ENCODE measurements at places on chromosomes 1 and 21.
A peak's percentile ranks its signal among the peaks of the same experiment; 100 is the strongest.

DNA sequence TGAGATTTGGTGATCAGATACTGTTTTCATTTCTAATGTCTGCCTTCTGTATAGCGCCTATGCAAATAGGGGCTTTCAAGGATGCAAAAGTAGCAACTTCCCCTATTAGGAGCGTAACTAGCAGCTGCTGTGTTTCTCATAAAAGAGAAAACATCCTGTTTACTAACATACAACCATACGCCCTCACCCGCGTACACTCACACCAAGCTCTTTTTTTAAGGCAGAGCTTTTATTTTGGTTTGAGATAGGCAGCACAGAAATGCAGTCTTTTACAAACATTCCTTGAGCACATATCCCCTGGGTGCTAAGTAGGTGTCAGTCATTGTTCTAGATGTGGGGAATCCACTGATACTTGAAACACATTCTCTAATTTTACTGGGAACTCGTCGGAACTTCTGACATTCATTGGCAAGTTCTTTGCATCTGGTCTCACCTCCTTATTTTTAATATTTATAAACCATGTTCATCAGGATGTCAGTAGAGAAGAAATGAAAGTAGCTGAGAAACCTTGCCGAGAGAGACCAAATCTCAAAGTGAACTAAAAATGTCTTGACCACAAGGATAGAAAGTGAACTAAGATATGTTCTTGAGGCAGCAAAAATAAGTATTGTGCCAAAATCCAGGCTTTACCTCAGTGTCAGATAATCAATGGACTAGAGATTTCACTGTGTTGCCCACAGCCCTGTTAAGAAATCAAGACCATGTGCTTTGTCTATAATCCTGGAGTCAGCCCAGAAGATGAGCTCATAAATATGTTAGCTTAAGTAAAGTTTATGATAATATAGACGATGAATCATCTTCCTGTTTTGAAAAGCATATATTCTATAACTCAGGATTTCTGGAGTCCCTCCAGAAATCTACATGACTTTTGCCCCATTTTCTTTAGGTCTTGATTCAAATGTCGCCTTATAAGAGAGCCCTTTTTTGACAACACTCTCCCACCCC, 350.9 kb downstream of the ST6GALNAC3 start:
- no peak for DNase-seq

- DNase-seq: no peak
These were observed 57.5 kb downstream of the HSD3B1 start for GRCh38 chr1:119564548-119564947.

DNA sequence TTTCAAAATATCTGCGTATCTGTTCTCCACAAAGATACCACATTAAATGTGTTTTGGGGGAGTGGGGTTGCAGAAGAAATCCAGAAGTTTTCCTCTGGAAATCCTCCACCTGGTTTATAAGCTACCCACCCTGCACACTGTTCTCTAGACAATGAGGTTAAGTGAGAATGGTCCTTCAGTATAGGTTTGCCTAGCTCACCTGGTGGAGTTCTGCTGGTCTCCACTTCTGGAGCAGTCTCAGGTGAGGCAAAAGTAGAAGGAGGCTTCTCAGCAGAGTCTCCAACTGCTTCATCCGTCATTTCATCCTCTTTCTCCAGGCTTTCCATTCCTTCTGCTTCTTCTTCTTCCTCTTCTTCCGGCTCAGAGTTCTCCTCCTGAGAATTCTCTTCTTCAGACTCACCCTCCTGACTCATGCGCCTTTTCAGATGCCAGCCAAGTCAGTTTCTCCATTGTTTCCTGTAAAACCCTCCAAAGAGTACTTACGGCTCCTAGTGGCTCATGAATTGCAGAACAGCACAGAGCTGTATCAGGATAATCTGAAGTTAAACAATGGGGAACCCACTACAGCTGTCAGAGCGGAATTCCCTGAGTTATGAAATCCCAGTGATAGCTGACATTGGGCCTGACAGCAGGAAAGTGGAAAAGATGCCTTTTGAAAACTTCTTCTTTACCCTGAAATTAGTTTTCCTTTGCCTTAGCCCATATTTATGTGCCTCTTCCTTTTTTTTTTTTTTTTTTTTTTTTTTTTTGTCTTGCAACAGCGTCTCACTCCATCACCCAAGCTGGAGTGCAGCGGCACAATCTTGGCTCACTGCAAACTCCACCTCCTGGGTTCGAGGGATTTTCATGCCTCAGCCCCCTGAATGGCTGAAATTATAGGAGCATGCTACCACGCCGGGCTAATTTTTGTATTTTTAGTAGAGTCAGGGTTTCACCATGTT, 38.5 kb downstream of the MSTO1 start:
- DNase-seq: peak; percentile 78

DNA sequence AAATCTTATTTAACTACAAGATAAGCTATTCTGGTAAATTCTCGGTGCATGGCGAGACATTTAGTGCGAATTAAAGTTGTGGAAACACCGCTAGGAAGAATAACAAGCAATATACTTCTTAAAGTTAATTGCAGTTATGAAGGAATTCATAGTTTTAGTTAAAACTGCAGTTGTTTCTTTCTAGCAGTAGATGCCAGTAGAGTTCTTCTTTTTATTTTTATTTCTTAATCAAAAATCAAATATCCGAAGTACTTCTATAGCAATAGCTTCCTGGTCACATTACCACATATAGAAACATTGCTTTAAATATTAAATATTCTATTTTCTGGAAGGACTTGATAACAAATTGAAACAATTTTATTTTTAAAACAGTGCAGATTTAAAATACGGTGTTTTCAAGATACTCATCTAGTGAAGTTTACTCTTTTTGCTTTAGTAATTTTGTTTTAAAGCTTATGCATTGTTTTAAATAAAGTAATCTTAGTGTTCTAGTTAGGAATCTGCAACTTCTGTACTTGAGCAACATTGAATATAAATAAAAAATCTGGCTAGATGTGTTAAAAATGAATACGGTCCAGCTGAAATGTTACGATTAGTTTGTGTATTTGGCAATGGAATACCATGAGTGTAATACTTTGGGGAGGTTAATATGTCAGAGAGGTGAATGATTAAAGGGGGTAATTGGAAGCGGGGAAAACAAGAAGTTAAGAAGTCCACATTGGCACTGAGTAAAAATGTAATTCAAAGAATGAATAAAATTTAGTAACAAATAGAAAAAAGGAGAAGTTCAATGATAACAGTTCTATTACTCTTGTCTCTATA, 2.7 kb upstream of the PRKACB start:
- DNase-seq: no peak

DNA sequence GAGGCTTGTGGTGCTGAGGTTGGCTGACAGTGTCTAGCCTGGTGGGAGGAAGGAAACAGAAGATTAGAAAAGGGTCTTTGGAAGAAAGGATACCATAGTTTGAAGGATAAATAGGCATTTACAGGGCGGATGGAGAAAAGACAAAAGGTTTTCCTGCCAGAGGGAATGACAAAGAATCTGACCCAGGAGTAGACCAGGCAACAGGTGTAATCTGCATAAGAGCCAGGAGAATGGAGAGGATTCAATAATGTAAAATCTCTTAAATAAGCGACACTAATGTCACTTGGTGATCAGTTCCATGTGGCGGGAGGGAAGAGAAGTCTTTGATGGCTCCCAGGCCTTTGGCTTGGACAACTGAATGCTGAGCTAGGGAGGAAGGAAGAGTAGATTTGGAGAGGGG, 9.4 kb downstream of the MECR start:
- no peak for DNase-seq

- no peak for DNase-seq
These were observed 83.6 kb downstream of the PRDM2 start for GRCh38 chr1:13783551-13783950.

GRCh38 chr1:173507205-173507846, 30.2 kb downstream of the PRDX6 start:
- DNase-seq: peak; percentile 41

- DNase-seq: no peak
These were observed 2.9 kb downstream of the CRYZ start for GRCh38 chr1:74729741-74730478.

DNA sequence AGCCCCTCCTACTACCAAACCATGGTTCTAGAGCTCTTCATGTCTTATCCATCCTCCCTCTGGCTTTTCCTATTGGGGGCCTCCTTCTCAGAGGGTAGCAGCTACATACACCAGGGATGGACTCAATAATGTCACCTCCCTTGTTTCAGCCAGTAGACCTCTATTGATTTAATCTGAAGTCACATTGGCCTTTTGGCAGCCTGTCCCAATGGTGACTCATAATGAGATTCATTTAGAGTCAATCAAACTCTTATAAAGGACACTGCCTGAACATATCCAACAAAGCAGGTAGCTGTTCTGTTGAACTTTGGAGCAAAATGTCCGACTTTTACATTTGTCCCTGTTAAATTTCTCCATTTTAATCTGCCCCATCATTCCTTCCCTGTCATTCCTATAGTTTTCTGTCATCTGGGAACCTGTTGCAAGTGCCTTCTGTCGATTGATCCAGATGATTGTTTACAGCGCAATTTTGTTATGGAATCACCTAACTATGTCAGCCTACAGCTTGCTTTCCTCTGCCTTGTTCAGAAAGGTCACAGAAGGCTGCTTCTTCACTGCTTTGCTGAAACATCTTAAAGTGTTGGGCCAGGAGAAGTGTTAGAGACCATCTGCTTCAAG, 105.9 kb downstream of the ETS2 start:
- no peak for DNase-seq

DNA sequence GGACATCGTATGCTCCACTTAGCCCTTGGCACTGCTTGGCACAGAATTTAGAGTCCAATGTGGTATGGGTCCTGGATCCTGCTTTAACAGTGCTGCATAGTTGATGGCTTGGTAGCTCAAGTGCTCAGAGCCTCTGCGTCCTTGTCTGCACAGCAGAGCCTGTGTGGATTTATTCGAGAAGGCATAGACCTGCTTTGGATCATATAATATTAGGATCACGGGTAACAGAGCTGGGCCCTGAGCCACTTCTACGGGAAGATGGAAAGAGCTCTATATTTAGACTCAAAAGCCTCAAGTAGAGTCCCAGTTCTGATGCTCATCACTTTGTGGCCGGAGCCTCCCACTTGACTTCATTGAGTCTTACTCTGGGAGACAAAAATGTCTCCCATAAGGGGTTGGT, 164.4 kb upstream of the EDN2 start:
- DNase-seq: no peak

DNA sequence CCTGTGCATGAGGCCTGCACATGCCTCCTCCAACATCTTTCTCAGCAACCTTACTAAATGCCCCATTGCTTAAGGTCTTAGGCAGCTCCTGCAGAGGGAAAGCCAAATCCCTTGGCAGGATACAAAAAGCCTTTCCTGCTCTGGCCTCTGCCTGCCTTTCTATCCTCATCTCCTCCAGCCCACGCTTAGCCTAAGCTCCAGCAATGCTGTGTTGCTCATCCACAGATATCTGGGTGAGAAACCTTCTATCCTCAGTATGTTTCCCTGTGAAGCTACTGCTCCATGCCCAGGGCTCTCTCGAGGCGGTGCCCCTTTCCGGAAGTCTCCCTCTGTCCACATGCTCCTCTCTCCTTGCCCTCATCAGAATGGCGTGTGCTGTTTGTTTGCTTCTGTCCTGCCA, 37.0 kb upstream of the CCSAP start:
- peak; percentile 48 for DNase-seq

DNA sequence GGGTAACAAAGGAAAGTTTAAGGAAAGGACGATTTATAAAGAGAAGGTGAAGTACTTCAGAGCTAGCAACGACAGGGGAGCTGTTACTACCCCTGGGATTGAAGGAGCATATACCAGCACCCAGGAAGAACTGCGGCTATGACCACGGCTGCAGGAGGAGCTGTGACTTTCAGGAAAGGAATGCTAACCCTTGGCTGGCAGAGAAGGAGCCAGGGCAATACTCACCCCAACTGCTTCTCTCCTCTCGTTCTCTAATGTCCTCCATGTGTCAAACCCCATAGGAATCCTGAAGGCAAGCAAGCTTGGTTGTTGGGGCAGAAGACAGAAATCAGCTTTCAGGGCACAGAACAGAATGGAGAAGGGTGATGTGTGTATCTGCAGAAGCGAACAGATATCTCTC, 120.5 kb downstream of the TMEM53 start:
- DNase-seq: no peak

GRCh38 chr1:200962631-200963030, 60.9 kb downstream of the KIF21B start:
- no peak for DNase-seq

DNA sequence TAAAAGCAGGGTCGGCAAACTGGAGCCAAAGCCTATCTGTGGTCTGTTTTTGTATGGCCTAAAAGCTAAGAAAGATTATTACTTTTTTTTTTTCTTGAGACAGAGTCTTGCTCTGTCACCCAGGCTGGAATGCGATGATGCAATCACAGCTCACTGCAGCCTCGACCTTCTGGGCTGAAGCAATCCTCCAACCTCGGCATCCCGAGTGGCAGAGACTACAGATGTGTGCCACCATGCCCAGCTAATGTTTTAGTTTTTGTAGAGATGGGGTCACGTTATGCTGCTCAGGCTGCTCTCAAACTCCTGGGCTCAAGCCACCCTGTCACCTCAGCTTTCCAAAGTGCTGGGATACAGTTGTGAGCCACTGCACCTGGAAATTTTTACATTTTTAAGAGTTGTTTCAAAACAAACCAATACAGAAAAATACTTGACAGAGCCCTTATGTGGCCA, 6.5 kb upstream of the GLRX2 start:
- DNase-seq: peak; percentile 16

DNA sequence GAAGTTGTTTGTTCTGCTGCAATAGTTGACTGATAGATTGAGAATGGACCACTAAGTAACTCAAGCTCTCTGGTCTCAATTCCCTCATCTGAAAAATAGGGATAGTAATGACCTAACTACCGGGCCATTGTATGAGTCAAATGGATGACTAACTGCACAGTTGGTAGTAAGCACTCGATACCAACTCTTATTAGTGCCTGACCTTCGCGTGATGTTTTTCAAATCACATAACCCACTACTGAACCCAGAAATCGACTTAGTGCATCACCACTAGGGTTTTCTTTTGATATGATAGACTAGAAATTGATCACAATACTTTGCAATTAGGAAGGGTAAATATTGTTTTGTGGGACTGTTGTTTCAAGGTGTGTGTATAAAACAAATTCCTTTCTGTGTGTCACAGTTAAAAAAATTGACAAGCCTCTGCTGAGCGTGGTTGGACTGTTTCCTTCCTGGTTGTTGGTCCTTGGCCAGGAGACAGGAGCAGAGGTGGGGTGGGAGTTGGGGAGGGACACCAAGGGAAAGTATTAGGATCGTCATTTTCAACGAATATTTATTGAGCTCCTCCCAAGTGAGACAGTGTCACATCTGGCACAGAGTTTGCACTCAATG, 54.0 kb upstream of the LRP8 start:
- no peak for DNase-seq

DNA sequence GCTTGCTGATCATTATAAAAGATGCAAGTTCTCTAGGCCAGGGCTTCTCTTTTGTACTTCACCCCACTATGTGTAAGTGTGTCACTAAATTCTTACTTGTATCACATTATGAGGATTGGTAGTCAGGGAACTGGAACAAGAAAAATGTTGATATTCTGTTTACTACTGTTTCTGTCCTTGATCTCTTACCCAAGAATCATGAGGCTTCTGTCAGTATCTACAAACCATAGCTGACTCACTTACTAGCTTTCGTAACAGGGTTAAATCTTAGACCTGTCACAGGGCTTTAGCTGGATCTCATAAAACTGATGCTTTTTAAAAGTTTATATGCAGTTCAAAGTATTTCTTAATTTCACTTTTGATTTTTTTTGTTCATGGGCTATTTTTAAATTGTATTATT, 681.2 kb downstream of the PLPP3 start:
- no peak for DNase-seq

Data from neural progenitor cell (in vitro differentiated cells).